ENCODE measurements at places on chromosomes 11 and 22.
A peak's percentile ranks its signal among the peaks of the same experiment; 100 is the strongest.

GRCh38 chr22:20761536-20761935, 12.4 kb upstream of the SERPIND1 start:
- no peak for DNase-seq

DNA sequence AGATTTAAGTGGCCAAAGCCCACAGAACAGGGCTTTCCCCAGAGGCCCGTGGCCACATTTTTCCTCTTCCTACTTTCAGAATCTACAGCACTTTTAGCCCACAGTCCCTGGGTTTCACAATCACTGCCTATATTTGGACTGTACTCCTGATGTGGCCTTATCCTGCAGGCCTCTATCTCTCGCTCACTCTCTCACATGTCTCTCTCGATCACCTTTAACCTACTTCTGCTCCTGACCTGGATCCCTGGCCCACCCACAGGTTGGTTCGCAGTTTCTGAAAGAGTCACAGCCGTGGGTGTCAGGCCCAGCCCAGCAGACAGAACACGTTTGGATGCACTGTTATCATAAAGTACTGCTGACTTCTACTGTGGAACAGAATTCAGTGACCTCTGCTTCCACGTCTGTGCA, 55.5 kb downstream of the LARGE1 start:
- no peak for DNase-seq

DNA sequence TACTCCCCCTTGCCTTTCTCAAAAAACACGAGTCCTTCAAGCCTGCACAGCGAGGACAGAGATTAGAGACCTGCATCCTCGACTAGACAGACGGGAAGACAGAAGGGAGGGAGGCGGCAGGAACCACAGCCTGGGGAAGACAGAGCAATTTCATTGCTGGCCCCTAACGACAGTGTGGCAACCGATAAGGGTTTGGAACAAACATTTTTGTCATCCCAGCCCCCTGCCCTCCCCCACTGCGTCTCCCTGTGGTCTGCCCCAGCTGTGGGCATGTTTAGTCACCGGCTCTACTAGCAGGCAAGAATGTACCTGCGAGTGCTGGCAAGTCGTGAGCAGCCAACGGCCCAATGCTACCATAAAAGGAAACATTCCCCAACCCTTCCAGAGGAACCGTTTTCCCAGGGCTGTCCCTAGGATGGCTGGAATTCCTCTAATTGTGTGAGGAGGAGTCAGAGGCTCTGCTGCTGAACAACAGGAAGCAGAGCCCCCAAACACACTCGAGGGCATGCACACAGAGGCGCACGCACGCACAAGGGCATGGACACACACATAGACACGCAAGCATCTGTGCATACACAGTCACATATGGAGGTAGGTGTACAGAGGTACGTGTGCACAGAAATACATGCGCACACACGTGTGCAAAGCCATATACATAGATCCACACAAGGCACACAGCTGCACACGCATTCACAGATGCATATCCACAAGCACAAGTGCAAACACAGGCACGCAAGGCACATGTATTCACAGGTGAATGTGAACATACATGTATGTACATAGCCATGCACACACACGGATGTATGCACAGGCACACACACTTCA, 58.3 kb downstream of the MYH9 start:
- DNase-seq: peak; percentile 73

GRCh38 chr22:22896601-22897000, 9.0 kb downstream of the IGLL5 start:
- DNase-seq: no peak

- no peak for DNase-seq
Measured at GRCh38 chr11:103327721-103328120, 218.5 kb downstream of the DYNC2H1 start.

GRCh38 chr22:42171946-42172719, 41.5 kb upstream of the CYP2D6 start:
- DNase-seq: no peak

GRCh38 chr22:50481440-50482106, at the start of gene ADM2:
TSS of gene ADM2 (plus strand) at chr22:50481543. CDS start at chr22:50481848, 305 bp downstream.
- DNase-seq: no peak

- DNase-seq: no peak
Measured at GRCh38 chr11:72081184-72081644, 564 bp downstream of the LRRC51 start.
